ENCODE measurements at places on chromosomes 3 and 15.

DNA sequence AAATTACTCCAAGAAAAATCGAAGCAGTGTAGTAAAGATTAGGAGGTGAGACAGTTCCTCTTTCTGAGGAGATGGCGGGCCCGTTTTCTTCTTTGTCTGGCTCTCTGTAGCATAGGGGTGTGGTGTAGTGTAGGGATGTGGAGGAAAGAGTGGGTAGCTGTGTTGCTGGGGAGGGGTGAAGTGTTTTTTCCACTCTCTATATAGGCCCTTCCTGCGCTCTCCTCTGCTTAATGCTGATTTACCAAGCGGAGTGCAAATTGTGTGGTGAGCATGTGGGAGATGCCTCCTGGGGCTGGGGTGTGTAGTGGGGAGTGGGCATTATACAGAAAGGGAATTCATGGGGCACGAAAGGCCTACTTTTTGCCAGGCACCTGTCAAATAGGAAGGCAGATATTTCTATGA, 94.9 kb downstream of the ST6GAL1 start:
- DNase-seq: no peak

DNA sequence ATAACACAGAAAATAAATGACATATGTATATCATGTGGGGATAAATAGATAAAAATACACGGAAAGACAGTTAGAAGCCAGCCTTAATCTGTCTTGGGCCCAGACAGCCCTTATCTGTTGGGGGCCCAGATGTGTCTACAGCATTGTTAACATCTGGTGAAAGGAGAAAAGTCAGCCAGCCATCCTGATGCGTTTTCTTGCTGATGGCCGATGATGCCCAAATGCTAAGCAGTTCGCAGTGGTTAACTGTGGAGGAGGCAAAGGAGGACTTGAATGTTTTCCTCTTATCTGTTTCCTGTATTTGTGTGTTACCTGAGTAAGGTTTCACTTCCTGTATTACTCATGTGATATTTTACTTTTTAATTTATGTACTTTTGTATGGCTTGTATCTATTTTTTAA, 46.2 kb downstream of the NOX5 start:
- DNase-seq: no peak

- no peak for DNase-seq
Observed at GRCh38 chr15:35007397-35007796, 19.3 kb upstream of the ZNF770 start.

DNA sequence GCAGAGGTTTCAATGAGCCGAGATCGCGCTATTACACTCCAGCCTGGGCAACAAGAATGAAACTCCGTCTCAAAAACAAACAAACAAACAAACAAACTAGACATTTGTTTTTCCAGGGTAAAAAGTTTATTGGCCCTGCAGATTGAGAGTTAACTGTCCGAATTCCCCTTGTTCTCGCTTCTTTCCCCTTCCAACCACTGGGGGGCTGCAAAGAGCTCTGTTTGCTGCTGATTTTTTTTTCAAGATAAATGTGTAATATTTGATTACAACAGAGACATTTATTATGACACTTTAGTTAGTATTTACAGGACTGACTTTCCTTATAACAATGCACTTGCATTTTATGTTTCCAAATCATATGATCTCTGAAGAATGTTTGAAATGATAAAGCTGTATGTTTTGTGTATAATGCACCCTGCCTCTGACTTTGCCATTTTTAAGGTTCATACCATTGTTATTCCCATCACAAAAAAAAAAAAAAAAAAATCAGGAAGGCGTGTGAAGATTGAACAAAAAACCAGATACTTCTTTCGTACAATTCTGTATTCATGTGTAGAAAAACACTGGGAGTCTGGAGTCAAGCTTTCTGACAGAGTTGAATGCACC, 2.8 kb downstream of the CLSTN2 start:
- DNase-seq: no peak

DNA sequence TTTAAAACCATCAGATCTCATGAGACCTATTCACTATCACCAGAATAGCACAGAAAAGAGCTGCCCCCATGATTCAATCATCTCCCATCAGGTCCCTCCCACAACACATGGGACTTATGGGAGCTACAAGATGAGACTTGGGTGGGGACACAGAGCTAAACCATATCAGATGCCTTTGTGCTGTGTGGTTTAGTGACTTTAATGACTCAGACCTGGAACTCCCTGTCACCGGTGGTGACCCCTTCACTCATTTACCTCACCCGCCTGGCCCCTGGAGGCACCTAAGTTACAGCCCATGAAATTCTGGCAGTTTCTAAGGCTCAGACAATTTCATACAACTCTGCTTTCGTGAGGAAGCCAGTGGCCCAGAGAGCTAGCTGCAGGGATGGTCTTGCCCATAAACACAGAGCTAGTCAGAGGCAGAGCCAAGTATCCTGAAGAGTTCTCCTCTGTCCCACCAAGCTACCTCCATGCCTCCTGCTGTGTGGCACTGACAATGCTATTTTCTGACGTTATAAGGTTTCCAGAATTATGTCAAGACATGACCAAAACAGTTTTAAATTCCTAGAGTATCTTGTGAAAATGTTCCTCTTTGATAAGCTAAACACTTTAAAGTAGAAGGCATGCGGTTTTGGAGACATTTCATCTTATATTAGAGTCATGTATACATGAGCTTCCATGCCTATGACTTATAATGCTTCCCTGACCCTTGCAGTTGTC, 231.1 kb upstream of the IL12A start:
- no peak for DNase-seq

- DNase-seq: no peak
Observed at GRCh38 chr3:17852217-17852616, 109.8 kb upstream of the TBC1D5 start.

DNA sequence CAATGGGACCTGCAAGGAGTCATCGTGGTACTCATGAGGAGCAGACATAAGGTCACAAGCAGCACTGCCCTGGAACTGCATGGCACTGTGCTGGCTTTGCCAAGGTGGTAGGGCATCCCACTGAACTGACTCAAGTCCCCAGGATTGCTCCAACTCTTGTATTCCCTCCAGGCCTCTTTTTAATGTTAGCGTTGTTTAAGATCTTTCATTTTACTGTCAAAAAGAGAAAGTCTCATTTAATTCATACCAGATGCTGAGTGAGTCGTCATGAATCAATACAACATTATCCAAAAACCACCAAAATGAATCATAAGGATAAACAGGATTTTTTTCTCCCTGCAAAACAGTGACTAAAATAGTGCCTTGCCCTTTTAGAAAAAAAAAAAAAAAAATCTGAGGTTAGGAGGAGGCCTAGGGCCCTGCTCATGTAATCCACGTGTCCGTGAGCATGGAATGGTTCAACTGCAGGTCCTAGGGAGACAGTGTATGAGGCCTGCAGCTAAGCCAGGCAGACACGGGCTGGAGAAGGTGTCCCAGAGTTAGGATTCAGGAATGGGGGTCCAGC, 36.7 kb upstream of the BLM start:
- DNase-seq: no peak

- DNase-seq: no peak
Observed at GRCh38 chr15:72050700-72051099, 67.2 kb downstream of the MYO9A start.

GRCh38 chr3:148101061-148101460, 596.6 kb upstream of the AGTR1 start:
- no peak for DNase-seq

GRCh38 chr3:127084401-127084990, 101.6 kb downstream of the PLXNA1 start:
- no peak for DNase-seq
